ENCODE measurements at places on chromosomes 7 and 10.

DNA sequence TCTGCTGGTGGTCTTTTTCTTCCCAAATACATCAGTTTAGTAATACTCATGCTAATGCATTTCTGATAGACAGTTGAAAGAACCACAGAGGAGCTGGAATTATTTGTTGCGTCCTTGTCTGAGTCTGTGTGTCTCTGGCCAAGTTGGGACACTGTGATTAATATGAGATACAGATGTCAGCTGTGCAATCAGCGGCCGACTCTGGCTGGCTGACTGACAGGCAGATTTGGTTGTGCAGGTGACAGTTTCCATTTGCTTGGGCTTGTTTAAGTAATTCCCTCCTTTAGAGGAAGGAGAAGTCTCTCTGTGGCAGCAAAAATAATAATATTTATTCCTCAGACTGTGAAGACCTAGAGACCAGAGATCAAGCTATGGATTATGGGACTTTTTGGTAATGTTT is 176.2 kb upstream of the CHRM2 start:
- DNase-seq: no peak

- DNase-seq: no peak
Measured at GRCh38 chr10:11448545-11449244, 162.8 kb downstream of the USP6NL start.

- DNase-seq: no peak
Measured at GRCh38 chr10:62268027-62268398, 631 bp downstream of the RTKN2 start.

- no peak for DNase-seq
Measured at GRCh38 chr10:129021594-129022304, 445.3 kb upstream of the MGMT start.

DNA sequence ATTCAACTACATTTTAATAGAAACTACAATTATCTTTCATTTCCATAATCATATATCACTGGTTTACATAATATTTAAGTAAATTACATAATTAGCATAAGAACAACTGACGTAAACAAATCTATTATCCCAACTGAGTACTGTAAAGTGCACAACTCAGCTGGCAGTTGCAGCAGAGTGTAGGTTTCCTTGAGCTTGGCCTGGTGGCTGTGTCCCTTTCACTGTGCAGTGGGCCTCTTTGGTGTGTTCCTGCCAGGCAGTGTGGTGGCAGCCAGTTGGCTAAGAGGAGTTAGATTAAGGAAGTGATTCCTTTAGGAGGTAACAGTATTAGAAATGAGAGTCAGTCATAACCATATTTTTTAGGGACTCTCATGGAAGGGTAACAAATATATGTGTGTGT is 7.0 kb downstream of the NRG3 start:
- DNase-seq: no peak

GRCh38 chr10:34348917-34349485 is 466.1 kb downstream of the PARD3 start:
- DNase-seq: no peak

DNA sequence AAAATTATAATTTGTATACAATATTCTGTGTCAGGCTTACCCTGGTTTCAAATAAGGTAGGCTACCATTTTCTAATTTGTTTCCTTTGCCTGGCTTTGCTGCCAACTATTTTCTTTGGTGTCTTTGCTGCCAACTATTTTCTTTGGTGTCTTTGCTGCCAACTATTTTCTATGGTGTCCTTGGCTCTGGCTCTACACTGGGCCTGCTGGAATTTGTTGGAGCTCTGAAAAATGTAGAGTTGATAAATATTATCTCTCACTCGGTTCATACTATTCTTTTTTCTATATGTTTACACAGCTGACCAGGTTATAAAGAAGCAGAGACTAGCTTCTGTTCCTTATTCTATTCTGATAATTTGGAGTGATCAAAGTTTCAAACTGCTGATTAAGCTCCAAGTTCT is 768.0 kb upstream of the PHF14 start:
- no peak for DNase-seq

GRCh38 chr7:27243340-27244163 is 950 bp downstream of the EVX1 start:
- DNase-seq: no peak

- no peak for DNase-seq
Measured at GRCh38 chr7:123844712-123845219, at the start of gene HYAL4. TSS of gene HYAL4 (plus strand) at chr7:123845169. CDS start at chr7:123868274, 23,105 bp downstream.

GRCh38 chr7:3537210-3537875 is 236.3 kb downstream of the SDK1 start:
- DNase-seq: no peak

GRCh38 chr10:114363745-114364454 is 40.4 kb downstream of the AFAP1L2 start:
- DNase-seq: no peak

DNA sequence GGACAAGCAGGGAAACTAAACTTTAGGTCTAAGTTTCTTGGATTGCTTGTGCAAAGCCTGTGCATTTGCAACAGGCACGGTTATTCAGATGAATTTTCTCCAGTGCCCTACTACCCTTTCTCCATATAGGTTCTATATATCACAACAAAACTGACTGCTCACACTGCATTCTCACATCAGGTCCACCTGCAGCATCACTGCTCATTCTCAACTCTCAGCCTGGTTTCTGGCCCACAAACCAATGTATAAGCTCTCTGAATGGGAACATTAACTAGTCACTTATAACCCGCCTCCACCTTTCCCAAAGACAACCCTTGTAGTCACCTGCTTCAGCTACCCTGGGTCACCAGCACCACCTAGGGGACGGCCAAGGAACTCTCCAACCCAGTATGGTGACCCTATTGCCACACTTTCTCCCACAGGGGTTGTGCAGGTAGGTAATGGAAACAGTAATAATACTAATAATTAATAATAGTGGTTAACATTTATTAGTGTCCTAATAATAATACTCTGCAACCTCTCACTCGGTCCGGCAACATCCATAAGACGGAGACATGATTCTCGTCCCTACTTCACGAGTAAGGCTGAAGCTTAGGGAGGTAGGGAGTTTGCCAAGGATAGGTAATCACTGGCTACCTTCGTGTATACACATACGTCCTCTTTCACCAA is 97.3 kb downstream of the CLEC2L start:
- peak; percentile 45 for DNase-seq

- DNase-seq: no peak
Measured at GRCh38 chr7:150377635-150378034, 1.5 kb upstream of the ZNF775 start.

GRCh38 chr10:63919575-63920279 is 398.5 kb downstream of the REEP3 start:
- no peak for DNase-seq

DNA sequence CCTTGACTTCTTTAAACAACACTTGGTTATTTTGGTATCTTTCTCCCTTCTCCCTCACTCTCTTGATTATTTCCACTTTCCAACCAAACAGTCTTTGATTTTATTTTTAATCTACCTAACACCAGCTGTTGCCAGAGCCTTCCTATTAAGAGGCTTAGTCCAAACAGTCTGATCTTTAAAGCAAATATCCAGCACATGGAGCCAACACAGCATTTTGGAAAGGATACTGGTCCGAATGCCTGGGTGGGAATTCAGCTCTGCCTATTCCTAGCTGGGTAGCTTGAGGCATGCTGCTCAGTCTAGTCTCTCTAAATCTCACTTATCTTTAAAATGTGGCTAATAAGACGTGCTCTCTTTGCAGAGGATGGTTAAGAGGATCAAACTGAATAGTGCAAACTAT is 129.3 kb downstream of the NRCAM start:
- DNase-seq: no peak

- no peak for DNase-seq
Measured at GRCh38 chr10:14773551-14774213, 1.0 kb downstream of the FAM107B start.

DNA sequence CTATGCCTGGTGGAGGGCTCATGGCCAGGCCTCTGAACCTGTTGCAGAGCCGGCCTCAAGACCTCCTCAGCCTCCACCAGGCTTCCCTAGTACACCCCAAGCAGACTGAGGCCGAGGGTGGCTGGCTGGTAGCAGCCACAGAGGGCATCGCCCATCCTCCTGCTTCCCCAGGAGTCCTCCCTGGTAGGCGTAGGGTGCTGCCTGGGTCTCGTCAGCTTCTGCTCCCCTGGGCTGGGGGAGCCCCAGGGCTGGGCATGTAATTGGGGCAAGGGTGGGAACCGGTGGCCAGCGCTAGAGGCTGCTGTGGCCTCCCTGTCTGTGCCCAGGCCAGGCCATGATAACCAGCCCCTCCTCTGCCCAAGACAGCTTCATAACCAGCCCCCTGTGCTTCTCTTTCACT is 32.6 kb downstream of the TBATA start:
- DNase-seq: no peak

- no peak for DNase-seq
Measured at GRCh38 chr10:50679149-50679548, 55.4 kb upstream of the SGMS1 start.

DNA sequence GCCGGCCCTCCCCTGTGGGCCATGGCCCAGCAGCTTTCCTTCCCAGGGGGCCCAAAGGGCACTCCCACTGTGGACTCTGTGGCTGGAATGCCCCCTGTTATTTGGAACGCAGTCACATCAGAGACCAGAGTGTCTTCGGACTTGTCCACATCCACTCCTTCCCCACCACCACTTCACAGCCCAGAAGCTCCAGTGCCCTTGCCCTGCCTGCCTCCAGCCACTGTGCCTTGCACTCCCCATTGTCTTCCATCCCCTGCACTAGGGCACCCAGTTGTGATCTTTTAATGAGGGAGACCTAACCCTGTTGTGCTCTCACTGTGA is 19.4 kb downstream of the INSIG1 start:
- DNase-seq: no peak

- DNase-seq: no peak
Measured at GRCh38 chr7:25831831-25832411, 320.1 kb upstream of the NFE2L3 start.

DNA sequence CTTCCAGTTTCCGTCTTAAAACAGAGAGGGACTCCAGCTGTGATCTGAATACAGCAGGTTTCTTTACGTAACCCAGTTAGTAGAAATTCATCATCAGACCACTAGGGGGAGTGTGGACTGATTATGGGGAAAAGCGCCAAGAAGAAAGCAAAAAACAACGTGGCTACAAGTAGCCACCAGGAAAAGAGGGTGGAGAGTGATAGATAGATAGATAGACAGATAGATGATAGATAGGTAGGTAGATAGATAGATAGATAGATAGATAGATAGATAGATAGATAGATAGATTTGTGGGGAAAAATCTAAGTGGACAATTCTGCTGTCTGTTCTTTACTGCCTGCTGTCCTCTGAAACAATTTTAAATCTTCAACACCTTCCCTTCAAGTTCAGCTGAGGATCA is 12.7 kb upstream of the AKR1B10 start:
- peak; percentile 75 for DNase-seq

DNA sequence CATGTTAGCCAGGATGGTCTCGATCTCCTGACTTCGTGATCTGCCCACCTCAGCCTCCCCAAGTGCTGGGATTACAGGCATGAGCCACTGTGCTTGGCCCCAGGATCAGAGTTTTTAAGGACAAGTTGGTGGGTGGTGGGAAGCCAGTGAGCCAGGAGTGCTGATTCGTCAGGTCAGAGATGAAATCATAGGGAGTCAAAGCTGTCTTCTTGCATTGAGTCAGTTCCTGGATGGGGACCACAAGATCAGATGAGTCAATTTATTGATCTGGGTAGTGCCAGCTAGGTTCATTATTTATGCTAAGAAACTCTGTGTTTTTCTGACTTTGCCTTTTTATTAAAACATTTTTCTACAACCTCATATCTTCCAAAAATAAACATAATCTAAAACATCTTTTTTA is 423.8 kb downstream of the ARL4A start:
- no peak for DNase-seq

GRCh38 chr7:82335001-82335400 is 108.6 kb downstream of the CACNA2D1 start:
- DNase-seq: no peak

DNA sequence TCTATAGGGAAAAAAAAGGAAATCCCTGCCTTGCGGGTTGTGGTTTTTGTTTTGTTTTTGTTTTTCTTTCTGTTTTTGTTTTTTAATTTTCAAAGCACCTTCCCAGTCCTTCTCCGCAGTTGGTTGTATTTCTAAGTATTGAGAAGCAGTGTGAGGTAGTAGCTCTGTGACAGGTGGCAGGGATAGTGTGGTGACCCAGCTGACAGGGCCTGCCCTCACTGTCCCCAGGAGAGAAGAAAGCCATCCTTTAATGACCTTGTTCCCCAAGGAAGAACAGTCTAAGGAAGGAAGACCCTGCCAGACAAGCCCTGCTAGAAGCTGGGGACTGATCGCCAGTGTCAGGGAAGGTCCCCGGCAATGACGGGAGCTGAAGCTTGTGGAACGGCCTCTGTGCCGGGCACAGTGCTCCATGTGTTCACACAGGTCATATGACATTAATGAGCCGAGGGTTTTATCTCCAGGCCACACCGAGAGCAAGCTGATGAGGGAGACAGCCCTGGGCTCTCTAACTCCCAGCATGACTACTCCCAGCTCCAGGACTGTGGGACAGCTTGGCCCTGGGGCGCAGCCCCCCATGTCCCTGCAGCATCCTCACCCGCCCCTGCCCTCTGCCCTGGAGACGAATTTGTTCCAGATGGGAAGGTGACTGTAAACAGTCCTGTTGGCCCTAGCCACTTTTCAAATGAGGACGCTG is 69.0 kb upstream of the LRRC18 start:
- no peak for DNase-seq

DNA sequence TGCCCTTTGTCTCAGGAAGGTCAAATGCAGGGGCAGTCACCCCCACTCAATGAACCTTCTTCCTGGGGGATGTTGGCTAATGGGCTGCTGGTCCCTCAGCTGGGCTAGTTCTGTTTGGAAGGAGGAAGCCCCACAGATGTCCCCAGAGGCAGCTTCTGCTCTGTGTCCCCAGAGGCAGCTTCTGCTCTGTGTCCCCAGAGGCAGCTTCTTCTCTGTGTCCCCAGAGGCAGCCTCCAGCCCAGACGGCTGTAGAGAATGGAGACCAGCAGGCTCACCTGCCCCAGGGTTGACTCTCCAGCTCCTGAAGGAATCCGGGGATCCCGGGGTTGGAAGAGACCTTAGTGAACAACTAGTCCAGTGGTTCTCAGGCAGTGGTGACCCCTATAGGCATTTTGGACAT is 62.5 kb upstream of the LEP start:
- no peak for DNase-seq

GRCh38 chr7:101294039-101294831 is 27.4 kb downstream of the IFT22 start:
- no peak for DNase-seq

- DNase-seq: no peak
Measured at GRCh38 chr7:38382684-38383083, 109.2 kb upstream of the TARP start.

GRCh38 chr7:148403466-148403993 is 187.0 kb upstream of the C7orf33 start:
- DNase-seq: no peak

DNA sequence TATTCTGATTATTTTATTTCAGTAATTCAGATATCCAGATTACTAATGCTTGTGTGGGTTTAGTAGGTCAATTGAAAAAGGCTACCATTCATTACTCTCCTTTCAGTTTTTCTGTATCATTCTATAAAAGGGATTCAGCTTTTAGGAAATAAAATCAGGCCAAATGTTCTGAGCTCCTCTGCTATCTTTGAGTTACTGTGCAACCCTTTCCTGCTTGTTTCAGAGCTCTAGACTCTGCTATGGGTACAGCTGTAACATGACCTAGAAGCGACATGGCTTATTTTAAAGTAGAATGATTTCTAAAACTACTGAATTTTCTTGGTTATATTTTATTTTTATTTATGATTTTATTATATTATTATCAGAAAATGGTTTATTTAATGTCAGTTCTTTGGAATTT is 142.8 kb downstream of the LYZL1 start:
- no peak for DNase-seq

- no peak for DNase-seq
Measured at GRCh38 chr10:107741971-107742370, 577.5 kb upstream of the SORCS1 start.

Measured in CD4-positive, alpha-beta T cell treated with Interleukin-2 at 100 ng/mL for 4 hours (primary cell).